Metanephros (tissue), 2 donors: ENCODE measurements at places on chromosomes 6 and 20. TPM values are rescaled to one million over a fixed set of nuclear protein-coding genes. Genes with fewer than 3 reads are reported as not detected.

OGFRL1 gene
- 14.2 TPM for total RNA-seq

COL9A1 gene
- 9.9 TPM for total RNA-seq

COL19A1 gene
- total RNA-seq, result 4.5 TPM

LRRC73 gene
- 1.6 TPM for total RNA-seq

CD24 gene
- 592 TPM for total RNA-seq

ENPP4 gene
- total RNA-seq, result 16.8 TPM

OR2J3 gene
- total RNA-seq, result not detected

SOBP gene
- total RNA-seq, result 20.4 TPM

DNAAF9 gene
- total RNA-seq, result 32.0 TPM

SPATS1 gene
- total RNA-seq, result not detected

SLC22A7 gene
- total RNA-seq, result 0.18 TPM

COQ3 gene
- 6.1 TPM for total RNA-seq

ZBTB12 gene
- 14.4 TPM for total RNA-seq
